ENCODE measurements at places on chromosomes 7 and 10.
A peak's percentile ranks its signal among the peaks of the same experiment; 100 is the strongest.

DNA sequence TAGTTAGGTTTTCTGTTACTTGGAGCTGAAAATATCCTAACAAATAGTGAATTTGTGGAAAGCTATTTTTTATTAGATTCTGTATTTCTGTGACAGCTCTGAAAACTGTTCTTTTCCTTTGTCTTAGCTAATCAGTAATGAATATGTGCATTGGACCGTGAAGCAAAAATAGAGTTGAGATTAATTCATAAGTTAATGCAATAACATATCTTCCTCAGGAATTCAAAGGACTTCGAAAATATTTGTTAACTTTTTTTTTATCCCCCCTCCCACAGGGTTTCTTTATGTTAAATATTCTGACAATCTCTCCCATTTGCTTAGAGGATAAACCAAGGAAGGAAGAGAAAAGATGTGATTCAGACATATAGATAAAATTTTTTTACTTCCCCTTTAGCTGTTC is 101.4 kb downstream of the PODXL start:
- no peak for DNase-seq

- no peak for DNase-seq
Measured at GRCh38 chr10:123621492-123621891, 44.7 kb upstream of the GPR26 start.

- no peak for DNase-seq
Measured at GRCh38 chr7:5838761-5839500, 41.7 kb upstream of the OCM start.

- peak; percentile 57 for DNase-seq
Measured at GRCh38 chr7:23964715-23965114, 254.7 kb downstream of the STK31 start.

- peak; percentile 38 for DNase-seq
Measured at GRCh38 chr10:132397671-132398565, 918 bp downstream of the PWWP2B start.

GRCh38 chr10:121816197-121816596 is 111.6 kb downstream of the ATE1 start:
- DNase-seq = no peak

- no peak for DNase-seq
Measured at GRCh38 chr10:124896751-124897150, 45.2 kb upstream of the ZRANB1 start.

GRCh38 chr7:76302347-76303201 is at the start of gene HSPB1:
HSPB1 (plus strand) TSS chr7:76302673; CDS start chr7:76302713, 40 bp downstream.
- peak; percentile 85 for DNase-seq

- no peak for DNase-seq
Measured at GRCh38 chr10:27688276-27688675, 57.3 kb downstream of the MKX start.

- no peak for DNase-seq
Measured at GRCh38 chr10:122510326-122510725, 49.0 kb downstream of the HTRA1 start.
